H1 (cell line): ENCODE measurements at places on chromosomes 7 and 10. TPM values are rescaled to one million over a fixed set of nuclear protein-coding genes. Genes with fewer than 3 reads are reported as not detected.

GRCh38 chr7:132049462-132050304 is 493.3 kb upstream of the PODXL start:
- DNase-seq, result peak; percentile 86

DNA sequence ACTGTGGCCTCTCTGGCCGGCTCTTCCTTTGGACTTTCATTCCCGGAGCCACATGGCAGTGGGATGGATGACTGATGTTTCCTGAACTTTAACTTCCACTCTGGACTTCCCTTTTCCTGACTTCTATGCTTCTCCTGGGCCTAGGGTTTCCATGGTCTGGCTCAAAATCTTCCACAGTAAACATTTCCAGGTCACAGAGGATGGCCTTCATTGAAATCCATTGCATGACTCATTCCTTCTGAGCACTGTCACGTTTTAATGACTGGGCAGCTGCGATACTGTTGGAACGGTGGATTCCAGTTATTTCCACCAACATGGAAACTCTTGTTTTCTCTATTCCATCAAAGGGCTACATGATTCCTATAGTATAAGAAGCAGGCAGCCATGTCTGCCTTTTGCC is 24.4 kb upstream of the ZNF273 start:
- no peak for DNase-seq

DNA sequence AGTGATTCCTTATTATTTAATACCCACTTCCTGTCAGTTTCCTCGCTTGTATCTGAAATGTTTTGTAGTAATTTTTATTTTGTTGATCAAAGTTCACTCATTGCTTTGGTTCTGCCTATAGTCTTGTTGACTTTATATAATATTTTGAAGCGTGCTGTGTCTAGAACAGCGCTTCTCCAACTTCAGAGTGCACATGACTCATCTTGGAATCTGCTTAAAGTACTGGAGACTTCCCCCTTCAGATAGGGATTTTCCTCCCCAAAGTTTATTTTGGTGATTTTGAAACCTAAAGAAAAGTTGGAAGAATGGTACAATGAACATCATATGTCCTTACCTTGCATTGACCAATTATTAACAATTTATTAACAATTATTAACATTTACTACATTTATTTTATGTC is 5.8 kb downstream of the COMTD1 start:
- DNase-seq, result no peak

GRCh38 chr10:86580521-86580891 is 58.9 kb upstream of the WAPL start:
- DNase-seq, result no peak

- no peak for DNase-seq
Observed at GRCh38 chr10:128476368-128476725, 350.1 kb upstream of the MKI67 start.

GRCh38 chr10:11165591-11166543 is 148.2 kb downstream of the CELF2 start:
- no peak for DNase-seq

DNA sequence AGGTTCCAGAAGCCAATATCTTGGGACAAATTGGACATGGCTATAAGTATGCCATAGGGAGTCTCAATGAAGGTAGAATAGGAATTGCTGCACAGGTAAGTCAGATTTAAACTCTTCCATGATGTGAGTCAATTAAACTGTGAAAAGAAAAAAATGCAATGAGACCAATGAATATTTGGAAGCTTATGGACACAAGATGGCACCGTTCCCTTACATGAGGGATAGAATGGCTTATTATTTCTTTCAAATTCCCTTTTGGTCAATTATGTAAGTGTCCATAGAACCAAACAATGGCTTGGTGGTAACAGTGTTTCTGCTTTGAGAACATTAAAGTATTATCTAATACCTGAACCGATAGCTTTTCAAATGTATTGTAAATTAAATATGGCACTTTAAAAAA is 35.6 kb downstream of the ACADSB start:
- no peak for DNase-seq

GRCh38 chr7:139580435-139580834 is 57.0 kb downstream of the CLEC2L start:
- no peak for DNase-seq

DNA sequence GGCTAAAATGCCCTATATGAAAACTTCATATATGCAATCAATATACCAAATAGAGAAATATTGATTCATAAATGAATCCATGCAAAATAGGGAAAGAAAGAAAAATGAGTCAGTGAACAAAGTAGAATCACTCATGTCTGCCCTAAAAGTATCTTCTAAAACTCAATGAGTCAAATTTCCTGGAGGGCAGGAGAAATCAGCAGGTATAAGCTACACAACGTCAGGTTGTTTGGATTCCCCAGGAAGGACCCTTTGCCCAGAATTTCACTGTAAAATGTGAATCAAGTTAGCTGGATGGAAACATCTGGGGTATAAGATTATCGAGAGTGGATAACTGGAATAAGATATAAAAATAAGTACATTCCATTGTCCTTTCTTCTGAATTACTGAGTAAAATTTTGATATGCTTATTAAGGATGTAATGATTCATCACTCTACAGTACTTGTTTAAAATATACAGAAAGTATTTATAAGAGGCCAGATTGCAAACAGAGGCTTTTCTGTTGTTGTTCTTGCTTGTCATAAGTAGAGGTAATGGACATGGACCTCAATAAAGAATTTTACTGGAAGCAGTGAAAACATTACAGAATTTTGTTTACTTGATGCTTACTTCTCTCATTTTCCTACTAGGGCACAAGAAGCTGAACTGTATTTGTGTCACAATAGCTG is 99.0 kb downstream of the AGMO start:
- no peak for DNase-seq

GRCh38 chr7:142482891-142483658 is 225.2 kb upstream of the PRSS58 start:
- no peak for DNase-seq

GRCh38 chr7:70693686-70694433 is 438.1 kb upstream of the GALNT17 start:
- no peak for DNase-seq

- DNase-seq, result no peak
Observed at GRCh38 chr10:79443338-79444198, 1.9 kb downstream of the ZCCHC24 start.

- DNase-seq, result no peak
Observed at GRCh38 chr10:71143170-71143569, 69.2 kb upstream of the UNC5B start.

GRCh38 chr10:5266351-5266750 is 69.7 kb downstream of the AKR1C4 start:
- no peak for DNase-seq

- no peak for DNase-seq
Observed at GRCh38 chr10:104441329-104442000, 87.8 kb downstream of the CFAP58 start.

- no peak for DNase-seq
Observed at GRCh38 chr10:88687853-88688467, 18.1 kb upstream of the LIPK start.

- no peak for DNase-seq
Observed at GRCh38 chr10:88379575-88379974, 203.5 kb downstream of the RNLS start.

DNA sequence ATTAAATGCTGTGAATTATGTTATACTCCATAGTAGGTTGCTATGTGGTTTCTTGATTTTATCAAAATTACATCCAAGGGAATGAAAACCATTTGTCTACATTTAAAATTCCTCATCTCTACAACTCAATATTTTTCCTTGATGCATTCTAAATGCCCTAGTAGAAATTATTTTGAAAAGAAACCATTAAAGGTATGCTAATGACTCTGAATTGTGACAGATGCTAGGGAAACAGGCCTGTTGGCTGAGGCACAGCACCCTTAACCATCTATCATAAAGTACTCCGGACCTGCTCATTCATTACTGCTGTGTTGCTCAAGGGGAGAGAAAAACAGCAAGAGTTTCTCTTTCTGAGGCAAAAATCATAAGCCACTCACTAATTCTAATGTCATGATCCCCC is 131.2 kb downstream of the CHCHD3 start:
- no peak for DNase-seq

- no peak for DNase-seq
Observed at GRCh38 chr7:15862781-15863165, 176.3 kb upstream of the MEOX2 start.

- no peak for DNase-seq
Observed at GRCh38 chr7:33593611-33594010, 311.7 kb upstream of the BMPER start.

- no peak for DNase-seq
Observed at GRCh38 chr10:88642963-88643362, 21.3 kb upstream of the LIPF start.

DNA sequence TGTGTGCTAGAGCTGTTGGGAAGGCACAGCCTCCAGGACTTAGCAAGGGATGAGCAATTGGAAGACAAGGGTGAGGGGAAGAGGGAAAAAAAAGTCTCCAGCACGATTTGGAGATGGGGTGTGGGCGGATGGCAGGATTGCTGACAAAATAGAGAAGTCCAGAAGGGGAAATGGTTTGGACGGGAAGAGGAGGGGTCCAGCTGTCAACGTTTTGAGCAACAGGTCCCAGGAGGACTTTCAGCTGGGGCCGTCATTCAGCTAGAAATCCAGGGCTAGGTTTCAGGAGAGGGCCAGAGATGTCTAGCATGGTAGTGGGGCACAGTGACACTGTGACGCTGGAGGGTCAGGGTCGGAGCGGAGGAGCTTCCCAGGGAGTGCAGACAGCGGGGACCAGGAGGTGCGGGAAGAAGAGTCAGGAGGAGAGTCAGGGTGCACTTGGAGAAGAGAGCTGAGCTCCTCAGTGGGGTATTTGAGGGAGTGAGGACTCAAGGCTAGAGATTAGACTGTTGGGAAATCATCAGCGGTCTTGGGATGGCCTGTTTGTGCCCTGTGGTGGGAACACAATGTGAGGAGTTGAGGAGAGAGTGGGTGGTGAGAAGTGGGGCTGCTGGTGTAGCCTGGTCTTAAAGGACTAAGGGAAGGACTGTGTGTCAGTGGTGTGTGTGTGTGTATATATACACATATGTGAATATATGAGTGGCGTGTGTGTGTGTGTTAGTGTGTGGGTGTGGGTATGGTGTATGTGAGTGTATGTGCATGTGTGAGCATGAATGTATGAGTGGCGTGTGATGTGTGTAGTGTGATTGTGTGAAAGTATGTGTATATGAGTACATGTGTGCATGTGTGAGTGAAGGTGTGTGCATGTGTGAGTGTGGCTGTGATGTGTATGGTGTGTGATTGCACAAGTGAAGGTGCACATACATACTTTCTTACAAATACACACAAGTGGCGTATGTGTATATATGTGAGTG is 3.8 kb downstream of the ZYX start:
- DNase-seq, result no peak

- no peak for DNase-seq
Observed at GRCh38 chr10:76218035-76218434, 786.6 kb downstream of the LRMDA start.

- DNase-seq, result no peak
Observed at GRCh38 chr7:111363099-111363498, 199.2 kb downstream of the IMMP2L start.

- DNase-seq, result no peak
Observed at GRCh38 chr7:30723776-30724175, 28.2 kb upstream of the INMT start.

Gene TACC2
- 46.6 and 48.5 TPM in 2 replicates for total RNA-seq

Gene KCNIP2
- total RNA-seq, result 4.7 and 6.0 TPM in 2 replicates

Gene SPRN
- 0.24 and 0.42 TPM in 2 replicates for total RNA-seq

Gene CLCN1
- total RNA-seq, result 0.33 and 0.41 TPM in 2 replicates

Gene PAXIP1
- total RNA-seq, result 30.5 and 32.4 TPM in 2 replicates

Gene FAM25A
- total RNA-seq, result not detected in 2 replicates

Gene ELN
- 5.6 and 5.9 TPM in 2 replicates for total RNA-seq

Gene LRMDA
- 0.86 and 2.4 TPM in 2 replicates for total RNA-seq

Gene CPED1
- 0.25 and 0.39 TPM in 2 replicates for total RNA-seq

Gene PAPOLB
- 0.11 and 0.15 TPM in 2 replicates for total RNA-seq

Gene ASB10
- total RNA-seq, result not detected in 2 replicates
